Activated naive CD8-positive, alpha-beta T cell treated with anti-CD3 and anti-CD28 coated beads, Interleukin-2, amount 10 ng/mL, durations not matched to agents 7 days and 5 days (primary cell): ENCODE measurements at places on chromosomes 1 and 21. TPM values are rescaled to one million over a fixed set of nuclear protein-coding genes. Genes with fewer than 3 reads are reported as not detected.

DNA sequence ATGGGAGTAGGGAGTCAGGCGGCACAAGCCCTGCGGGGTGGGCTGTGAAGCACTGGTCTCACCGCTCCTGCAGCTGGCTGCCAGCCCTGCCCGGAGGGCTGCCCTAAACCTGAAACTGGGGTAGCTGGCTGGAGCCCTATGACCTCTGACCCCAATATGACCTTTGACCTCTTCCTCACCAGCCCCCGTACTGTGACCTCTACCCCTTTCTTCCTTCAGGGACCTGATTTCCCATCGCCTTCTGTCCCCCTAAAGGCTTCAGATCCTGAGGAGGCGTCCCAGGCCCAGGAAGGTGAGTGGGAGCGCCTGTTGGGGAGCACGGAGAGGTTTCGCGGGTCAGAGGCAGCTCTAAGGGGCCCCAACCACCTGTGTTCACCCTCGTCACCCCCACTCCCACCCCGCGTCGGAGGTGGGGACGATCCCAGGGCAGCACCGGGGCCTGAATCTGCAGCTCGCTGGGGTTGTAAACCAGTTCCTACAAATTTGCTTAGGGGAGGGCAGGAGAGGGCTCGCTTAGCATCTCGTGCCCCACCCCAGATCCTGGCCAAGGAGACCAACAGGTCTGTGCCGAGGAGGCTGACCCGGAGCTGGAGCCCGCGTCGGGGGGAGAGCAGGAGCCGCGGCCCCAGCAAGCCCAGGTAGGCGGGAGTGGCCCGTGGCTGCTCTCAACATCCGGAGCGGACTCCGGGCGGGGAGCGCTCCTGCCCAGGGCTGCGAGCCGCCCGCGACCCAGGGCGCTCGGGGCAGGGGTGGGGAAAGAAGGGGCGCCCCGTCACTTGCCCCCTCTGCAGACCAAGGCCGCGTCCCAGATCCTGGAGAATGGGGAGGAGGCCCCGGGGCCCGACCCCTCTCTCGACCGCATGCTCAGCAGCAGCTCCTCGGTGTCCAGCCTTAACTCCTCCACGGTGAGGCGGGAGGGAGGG is 7.3 kb downstream of the SYTL1 start:
- H3K27me3 ChIP-seq, result no peaks in the 10 kb centered on the region
- DNase-seq, result peak; percentile 65

DNA sequence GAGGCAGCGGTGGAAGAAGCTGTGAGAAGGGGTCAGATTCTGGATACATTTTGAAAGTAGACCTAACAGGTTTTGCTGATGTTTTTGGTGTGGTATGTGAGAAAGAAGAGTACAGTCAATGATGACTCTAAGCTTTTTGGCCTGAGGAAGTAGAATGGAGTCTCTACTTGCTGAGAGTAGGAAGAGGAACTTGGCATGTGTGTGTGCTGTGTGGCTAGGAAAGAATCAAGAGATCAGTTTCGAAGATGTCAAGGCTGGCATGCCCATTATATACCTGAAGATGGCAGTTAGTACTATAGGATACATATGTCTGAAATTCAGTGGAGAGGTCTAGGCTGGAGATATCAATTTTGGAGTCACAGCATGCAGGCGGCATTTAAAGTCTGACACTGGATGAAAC is 64.4 kb downstream of the MAB21L3 start:
- peaks cover under 1% of the 10 kb centered on the region for H3K27me3 ChIP-seq
- no peaks in the 10 kb centered on the region for H3K4me1 ChIP-seq
- no peaks in the 10 kb centered on the region for H3K36me3 ChIP-seq
- no peak overlapping the region for H3K4me3 ChIP-seq
- DNase-seq, result no peak
- H3K27ac ChIP-seq, result no peak overlapping the region

DNA sequence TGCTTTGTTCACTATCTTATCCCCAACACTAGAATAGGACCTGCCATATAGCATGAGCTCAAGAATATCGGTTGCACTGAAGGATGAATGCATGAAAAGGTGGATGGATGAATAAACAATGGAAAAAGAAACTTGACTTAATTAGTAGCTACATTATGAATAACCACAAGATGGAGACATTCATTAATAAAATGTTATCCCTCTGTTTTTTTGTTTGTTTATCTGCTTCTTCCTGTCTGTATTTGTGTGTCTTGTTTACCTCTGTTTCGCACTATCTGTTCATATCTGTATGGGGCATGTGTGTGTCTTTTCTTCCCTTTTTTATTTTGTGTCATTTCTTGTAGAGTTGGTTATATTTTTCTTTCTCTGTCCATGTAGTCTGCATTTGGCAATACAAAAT is 1.1 kb upstream of the OR14I1 start:
- no peaks in the 10 kb centered on the region for H3K36me3 ChIP-seq
- H3K27ac ChIP-seq, result no peak overlapping the region
- peaks cover 2% of the 10 kb centered on the region for H3K27me3 ChIP-seq
- no peak for DNase-seq
- H3K4me3 ChIP-seq, result no peak overlapping the region
- no peaks in the 10 kb centered on the region for H3K4me1 ChIP-seq

- H3K4me1 ChIP-seq, result no peaks in the 10 kb centered on the region
- H3K27ac ChIP-seq, result no peak overlapping the region
- H3K27me3 ChIP-seq, result peaks cover 3% of the 10 kb centered on the region
- DNase-seq, result no peak
Observed at GRCh38 chr1:46153732-46154131, 21.2 kb upstream of the TSPAN1 start.

GRCh38 chr1:30974536-30974935 is 66.0 kb upstream of the SDC3 start:
- H3K27ac ChIP-seq, result no peak overlapping the region
- H3K4me1 ChIP-seq, result peaks cover 30% of the 10 kb centered on the region
- H3K36me3 ChIP-seq, result peaks cover 40% of the 10 kb centered on the region
- no peak for DNase-seq
- H3K4me3 ChIP-seq, result no peak overlapping the region

DNA sequence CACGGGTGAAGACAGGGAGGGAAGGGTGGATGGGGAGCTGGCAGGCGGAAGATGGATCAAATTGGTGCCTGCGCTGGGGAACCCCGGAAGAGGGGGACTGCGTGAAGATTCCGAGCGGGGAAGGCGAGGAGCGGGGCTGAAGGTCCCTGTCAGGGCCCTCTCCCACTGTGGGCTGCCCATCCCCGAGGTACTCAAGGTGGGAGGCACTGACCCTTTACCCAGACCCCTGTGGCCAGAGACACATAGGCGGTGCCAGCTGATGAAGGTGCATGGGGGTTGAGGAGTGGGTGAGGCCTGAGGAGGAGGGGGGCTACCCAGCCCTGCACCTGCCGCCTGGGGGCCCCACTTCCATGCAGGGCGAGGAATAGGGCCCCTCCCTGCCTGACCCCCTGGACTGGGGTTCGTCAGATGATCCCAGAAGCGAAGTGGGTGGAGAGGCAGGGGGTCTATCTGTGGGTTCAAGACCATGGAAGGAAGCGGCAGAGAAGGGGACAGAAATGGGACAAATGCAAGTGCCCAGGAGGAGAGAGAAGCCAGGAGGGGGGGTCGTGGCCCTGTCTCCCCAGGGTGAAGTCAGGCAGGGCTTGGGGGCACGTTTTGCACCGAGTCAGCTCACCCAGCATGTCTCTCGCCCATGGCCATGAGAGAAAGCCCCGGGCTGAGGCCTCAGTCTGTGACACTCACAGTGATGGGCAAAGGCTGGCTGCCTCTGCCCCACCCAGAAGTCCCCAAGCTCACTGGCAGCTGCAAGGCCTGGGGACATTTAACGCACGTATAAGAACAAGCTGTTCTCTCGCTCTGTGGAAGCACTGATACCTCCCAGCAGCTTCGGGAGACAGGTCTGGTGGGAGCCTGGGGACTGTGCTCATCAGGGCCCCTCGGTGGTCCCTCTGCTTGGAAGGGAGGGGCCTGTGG is 7.0 kb upstream of the MMEL1 start:
- no peak overlapping the region for H3K4me3 ChIP-seq
- no peak overlapping the region for H3K27ac ChIP-seq
- H3K4me1 ChIP-seq, result peaks cover 8% of the 10 kb centered on the region
- peaks cover 4% of the 10 kb centered on the region for H3K36me3 ChIP-seq
- DNase-seq, result no peak
- peaks cover 3% of the 10 kb centered on the region for H3K27me3 ChIP-seq

The OR6N1 gene
- not detected for total RNA-seq
